ENCODE measurements at places on chromosomes 11 and 22.

DNA sequence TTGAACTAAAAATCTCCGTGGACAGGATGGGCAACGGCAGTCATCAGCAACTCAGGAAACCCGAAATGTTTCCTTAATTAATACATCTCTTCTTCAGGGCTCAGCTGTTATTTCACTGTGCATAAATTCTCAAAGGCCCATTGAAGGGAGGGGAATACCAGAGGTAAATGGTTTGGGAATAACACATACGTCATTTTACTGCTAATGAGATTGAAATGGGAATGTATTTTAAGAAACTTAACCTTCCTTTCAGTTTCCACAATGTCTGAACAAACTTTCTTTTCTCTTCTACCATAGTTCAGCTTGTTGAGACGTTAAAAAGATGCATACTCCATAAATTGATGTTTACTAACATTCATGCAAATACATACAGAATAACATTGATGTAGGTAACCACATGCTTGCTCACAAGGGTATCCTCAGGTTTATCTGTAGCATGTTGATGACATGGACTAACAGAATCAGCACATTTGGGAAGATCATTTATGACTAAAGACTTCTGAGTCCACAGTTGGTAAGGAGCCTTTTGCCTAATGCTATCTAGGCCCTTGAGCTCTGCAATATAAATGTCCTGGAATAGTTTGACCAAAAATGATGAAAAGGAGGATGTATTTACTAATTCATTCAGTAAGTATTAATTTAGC is 7.7 kb upstream of the PRRG4 start:
- DNase-seq, result no peak

- DNase-seq, result no peak
Observed at GRCh38 chr11:113470233-113470632, 5.0 kb downstream of the DRD2 start.

- no peak for DNase-seq
Observed at GRCh38 chr11:119157063-119157462, 8.2 kb downstream of the ABCG4 start.

DNA sequence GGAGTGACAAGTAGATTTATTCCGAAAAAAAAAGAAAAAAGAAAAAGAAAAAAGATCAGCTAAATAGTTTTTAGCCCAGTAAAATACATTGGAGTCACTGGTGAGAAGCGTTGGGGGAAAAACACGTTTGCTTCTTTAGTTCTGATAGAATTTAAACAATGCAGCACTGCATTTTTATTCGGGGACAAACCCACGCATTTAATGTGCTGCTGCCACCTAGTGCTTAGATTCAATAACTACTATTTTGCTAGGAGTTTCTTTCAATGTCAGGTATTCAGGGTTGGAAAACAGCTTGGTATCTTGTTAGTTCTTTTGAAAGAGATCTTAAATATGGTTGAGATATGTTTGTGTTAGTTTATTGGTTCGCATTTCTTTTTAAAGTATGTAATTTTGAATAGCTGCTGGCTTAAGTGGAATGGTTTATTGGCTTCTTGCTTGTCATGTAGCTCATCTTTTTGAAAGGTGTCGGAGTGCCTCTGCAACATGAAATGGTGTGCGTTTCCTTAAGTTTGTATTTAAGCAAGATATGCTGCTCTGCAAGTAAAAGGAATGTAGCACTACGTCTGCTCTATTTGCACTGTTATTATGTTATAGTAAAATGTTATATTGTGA is 41.9 kb downstream of the SVIP start:
- DNase-seq, result peak; percentile 36

DNA sequence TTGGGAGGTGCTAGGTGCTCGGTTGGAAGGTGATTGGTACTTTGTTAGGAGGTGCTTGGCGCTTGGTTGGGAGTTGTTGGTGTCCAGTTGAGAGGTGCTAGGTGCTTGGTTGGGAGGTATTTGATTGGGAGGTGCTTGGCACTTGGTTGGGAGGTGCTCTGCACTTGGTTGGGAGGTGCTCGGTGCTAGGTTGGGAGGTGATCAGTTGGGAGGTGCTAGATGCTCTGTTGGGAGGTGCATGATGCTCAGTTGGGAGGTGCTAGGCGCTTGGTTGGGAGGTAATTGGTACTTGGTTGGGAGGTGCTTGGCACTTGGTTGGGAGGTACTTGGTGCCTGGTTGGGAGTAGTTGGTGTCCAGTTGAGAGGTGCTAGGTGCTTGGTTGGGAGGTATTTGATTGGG is 40.2 kb downstream of the LRP5 start:
- no peak for DNase-seq

DNA sequence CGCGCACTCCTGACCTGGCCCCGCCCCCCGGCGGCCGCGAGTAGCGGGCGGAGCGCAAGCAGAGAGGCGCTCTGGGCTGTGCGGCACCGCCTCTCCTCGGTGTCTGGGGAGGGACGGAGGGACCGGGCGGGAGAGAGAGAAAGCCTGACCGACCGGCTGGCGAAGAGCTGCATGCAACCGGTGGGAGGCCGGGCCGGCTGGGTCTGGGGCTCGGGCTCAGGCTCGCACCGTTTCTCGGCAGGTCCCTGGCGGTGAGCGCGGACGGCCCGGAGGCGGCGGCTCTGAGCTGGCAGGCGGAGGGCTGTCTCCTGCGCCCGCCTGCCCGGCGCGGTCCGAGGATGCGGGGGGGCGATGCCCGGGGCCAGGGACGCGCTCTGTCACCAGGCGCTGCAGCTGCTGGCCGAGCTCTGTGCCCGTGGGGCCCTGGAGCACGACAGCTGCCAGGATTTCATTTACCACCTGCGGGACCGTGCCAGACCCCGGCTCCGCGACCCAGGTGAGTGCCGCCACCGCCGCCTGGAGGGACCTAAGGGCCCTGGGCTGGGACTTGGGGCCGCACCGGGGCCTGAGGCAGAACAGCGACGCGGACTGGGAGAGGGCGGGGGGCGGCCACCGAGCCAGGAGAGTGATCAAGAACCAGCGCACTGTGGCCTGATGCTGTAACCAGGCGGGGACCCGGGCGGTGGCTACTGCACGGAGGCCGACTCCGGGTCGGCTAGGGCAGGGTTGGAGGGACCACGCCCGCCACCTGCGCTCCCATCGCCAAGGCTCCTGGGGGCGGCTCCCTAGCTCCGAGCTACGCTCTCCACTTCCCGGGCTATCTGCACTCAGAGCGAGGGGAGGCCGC is at the start of gene SYT9:
Gene SYT9 (plus strand): TSS at position 69 of the 847 bp plus-strand sequence. CDS start 283 bp downstream, at position 352.
- peak; percentile 56 for DNase-seq

DNA sequence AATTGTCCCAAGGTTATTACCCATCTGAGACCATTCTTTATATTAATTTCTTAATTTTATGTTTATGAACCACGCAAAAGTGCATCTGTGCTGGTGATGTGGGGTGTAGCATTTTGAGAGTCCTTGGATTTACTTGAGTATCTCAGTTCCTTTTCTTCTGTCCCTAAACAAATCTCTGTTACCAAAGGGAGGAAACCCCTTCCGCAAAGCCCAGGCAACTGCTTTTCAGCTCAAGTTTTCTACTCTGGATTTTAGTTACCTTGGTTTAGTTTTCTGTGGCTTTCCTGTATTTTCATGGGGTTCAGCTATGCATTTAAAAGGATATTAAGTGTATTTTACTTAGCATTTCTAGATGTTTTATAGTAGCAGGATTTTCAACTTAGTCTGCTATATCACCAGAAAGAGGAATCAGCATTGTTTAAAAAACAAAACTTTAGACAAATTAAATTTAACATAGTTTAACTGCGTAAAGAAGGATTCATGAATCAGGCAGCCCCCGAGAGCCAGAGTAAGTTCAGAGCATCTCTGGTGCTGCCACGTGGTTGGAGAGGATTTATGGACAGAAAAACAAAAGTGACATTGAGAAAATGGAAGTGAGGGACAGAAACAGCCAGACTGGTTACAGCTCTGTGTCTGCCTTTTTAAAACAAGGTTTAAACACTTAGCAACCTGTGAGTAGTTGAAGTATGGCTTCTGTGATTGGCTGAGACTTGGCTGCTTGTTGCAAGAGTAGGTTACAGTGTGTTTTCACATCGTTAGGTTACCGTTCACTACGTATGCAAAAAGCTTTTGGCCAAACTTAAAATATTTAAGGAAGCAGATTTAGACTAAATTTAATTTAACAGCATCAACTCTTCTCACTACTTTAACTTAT is 9.6 kb downstream of the ADM start:
- no peak for DNase-seq

GRCh38 chr22:26606611-26607010 is 11.2 kb downstream of the CRYBB1 start:
- DNase-seq, result no peak

DNA sequence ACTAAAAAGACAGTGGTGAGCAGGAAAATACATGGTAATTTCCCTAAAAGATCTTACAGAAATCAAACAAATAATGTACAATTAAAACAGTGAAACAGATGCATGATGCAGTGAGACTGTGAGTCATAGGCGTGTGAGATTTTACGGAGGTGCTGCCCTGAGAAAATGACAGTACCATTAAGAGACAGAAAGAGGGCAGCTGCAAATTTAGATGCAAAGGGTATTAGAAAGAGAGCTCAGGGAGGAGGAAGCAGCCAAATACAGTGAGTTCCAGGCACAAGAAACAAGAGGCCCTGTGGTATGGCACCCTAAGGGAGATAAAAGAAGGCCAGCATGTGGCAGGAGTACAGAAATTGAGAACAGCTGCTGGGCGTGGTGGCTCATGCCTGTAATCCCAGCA is 88.5 kb upstream of the FIBIN start:
- no peak for DNase-seq

DNA sequence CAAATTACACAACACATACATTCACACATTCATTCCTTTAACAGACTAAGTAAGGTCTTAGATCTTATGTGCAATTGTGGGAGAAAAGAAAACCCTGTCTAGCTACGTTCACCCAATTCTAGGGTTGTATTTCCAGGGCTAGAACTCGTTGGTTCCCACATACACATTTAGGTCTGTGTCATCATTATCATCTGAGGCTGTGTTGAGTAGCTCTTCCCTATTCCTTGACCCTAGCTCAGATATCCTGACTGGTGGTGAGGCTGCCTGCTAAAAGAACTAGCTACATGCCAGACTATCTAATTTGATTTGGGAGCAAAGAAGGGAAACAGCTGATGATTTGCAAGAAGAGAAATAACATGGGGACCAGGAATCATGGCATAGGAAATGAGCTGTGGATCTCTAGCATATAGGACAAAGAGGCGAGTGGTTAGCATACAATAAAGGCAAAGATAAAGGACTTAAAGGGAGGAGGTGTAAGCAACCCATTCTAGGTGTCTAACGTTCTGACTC is 27.5 kb upstream of the OR10G7 start:
- no peak for DNase-seq

- DNase-seq, result no peak
Observed at GRCh38 chr11:16297332-16297731, 59.0 kb downstream of the SOX6 start.

DNA sequence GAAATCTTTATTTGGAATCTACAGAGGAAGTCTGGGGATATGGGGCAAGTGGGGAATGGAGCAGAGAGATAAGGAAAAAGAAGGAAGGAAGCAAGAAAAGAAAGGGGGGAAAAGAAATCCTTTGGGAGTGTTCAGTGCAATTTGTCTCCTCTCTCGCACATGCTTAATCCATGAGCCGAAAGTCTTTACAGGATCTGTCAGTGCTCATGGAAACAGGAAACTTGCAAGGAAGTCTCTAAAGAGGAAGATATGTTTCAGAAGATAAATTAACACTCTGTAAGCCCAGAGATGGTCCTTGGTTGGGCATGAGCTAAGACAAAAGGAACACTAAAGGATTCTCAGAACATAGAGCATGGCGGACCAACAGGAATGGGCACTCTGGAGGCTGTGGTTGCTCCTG is 47.9 kb upstream of the FLI1 start:
- no peak for DNase-seq

DNA sequence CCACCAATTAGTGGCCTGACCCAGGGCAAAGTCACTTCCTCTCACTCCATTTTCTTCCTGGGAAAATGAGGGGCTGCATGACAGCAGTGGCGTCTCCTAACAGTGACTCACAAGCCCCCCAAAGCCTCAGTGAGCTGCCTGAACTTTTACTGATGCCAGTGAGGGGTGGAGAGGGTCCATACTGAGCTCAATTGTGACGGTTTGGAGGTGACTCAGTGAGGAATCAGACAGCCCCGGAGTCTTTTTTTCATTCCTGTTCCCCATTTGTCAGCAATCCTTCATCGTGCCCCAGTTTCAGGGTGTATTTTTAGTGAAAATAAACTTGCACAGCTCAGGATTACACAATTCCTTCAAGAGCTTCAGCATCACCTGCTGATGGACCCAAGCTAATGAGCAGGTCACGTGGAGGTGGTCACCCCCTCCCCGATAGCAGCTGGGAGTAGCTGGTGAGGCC is 30.1 kb upstream of the RASD2 start:
- DNase-seq, result no peak

- DNase-seq, result peak; percentile 4
Observed at GRCh38 chr22:17339095-17339693, 30.1 kb upstream of the CECR2 start.

Data from GM13977 (cell line).